ENCODE measurements at places on chromosomes 16 and 17. TPM values are rescaled to one million over a fixed set of nuclear protein-coding genes. Genes with fewer than 3 reads are reported as not detected.

Gene CA7
- not detected for total RNA-seq

Gene SRCIN1
- total RNA-seq, result 2.4 TPM

Gene C17orf78
- not detected for total RNA-seq

Gene SLC6A2
- 0.07 TPM for total RNA-seq

Gene ELMO3
- total RNA-seq, result 1.7 TPM

Gene SPATA22
- not detected for total RNA-seq

Gene CCL13
- total RNA-seq, result not detected

Gene LLGL2
- 20.1 TPM for total RNA-seq

Gene INTS2
- total RNA-seq, result 14.3 TPM

Gene WDR45B
- total RNA-seq, result 93.4 TPM

Gene ASPSCR1
- total RNA-seq, result 25.9 TPM

Gene EXOC3L1
- total RNA-seq, result 0.05 TPM

Data from A549 treated with dexamethasone at 1 μM for 4 hours (cell line).